ENCODE measurements at places on chromosomes 6 and 20.

- no peak for DNase-seq
Measured at GRCh38 chr6:132907914-132908313, 93.5 kb downstream of the RPS12 start.

GRCh38 chr20:48723308-48724264 lies 104.2 kb downstream of the PREX1 start:
- no peak for DNase-seq

GRCh38 chr6:153960281-153960680 lies 78.8 kb upstream of the OPRM1 start:
- no peak for DNase-seq

DNA sequence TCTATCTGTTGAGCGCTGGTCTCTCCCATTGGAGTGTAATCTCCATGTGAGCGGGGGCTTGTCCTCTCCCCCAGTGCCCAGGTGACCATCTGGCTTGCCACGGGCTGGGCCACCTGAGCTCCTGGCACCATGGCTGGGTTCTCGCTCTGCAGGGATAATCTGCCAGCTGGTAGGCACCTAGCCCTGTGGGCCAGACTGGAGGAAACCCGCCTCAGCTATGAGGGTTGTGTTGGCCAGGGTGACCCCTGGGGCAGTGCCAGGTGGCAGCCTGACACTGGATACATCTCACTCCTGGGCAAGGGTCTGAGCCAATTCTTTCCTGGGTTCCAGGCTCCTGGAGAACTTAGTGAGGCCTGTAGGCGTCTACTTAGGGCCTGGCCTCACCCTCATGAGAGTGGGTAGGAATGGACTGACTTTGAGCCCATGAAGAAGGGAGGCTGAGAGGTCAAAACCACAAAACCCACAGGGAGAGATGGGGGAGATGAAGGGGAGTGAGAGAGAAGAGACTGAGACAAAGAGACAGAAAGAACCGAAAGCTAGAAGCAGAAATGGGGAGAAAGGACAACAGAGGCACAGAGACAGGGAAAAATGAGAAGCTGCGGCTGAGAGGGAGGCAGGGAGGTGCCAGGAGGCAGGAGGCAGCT lies 5.8 kb upstream of the SLC52A3 start:
- DNase-seq, result no peak

- DNase-seq, result no peak
Measured at GRCh38 chr20:3248993-3249347, 10.0 kb upstream of the SLC4A11 start.

DNA sequence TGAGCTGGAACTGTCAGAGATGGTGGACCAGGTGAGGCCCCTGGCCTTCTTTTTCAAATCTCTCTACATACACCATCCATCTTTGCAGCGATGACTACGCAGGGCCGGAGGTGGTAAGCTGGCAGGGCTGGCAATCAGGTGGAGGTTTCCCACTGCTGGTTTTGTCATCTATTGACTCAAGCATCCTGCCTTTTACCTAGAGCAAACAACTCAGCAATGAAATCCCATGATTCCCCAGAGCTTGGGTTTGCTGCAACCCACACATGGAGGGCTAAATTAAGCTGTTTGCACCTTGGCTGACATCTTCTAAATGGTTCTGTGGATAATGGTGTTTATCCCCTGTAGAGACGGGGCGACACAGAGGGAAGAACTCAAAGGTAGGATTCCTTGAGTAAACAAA lies 170.2 kb downstream of the SCP2D1 start:
- DNase-seq, result no peak

GRCh38 chr6:14656649-14657048 lies 539.1 kb downstream of the CD83 start:
- DNase-seq, result no peak

DNA sequence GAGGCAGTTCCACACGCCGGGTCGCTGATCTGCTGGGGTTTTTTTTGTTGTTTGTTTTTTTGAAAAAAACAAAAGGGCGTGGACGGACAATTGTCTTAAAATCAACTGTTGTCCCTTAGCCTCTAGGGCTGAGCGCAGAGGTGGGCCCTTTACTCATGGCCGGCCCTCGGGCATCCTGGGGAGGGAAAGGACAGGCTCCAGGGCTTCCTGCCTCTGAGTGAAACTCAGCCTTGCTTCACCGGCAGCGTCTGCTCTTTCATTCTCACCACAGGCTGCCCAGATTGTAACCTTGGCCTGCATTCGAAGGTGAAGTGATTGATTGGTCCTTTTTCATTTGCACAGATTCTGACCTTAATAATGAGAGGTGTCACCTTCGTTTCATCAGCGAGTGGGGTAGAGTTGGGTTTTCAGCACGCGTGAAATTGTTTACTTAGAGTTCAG lies 797 bp downstream of the SMIM13 start:
- peak; percentile 26 for DNase-seq

- DNase-seq, result no peak
Measured at GRCh38 chr20:3239867-3240775, 1.1 kb upstream of the SLC4A11 start.

DNA sequence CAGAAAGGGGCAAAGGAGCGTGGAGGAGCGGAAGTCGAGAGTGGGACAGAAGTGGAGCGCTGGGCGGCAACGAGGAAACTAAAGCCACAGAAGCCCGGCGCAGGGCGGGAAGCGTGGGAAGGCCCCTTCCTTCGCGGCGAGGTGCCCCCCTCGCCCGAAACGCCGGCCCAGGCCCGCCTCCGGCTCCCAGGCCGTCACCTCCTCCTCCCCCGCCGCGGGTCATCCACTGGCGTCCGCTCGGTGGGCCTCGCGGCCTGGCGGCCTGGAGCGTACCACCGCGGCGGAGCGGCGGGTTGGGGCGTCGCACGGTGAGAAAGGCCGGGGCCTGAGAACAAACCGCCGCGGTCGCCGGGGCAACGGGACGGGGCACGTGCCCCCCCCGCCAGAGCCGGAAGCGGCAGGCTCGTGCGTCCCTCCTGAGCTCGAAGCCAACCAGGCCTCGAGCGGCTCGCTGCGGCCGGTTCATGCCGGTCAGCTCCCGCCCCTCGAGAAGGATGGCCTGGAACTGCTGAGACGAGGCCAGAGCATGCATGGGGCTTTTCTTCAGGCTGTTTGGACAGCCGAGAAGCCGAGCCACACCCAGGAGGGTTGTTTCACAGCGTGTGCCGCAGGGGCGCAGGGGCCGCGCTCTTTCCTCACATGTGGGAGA lies at the start of gene TCP11:
TSS of gene TCP11 (minus strand) at position 333 of the 649 bp plus-strand sequence. CDS start 469 bp downstream, outside the sequence.
- DNase-seq, result no peak

DNA sequence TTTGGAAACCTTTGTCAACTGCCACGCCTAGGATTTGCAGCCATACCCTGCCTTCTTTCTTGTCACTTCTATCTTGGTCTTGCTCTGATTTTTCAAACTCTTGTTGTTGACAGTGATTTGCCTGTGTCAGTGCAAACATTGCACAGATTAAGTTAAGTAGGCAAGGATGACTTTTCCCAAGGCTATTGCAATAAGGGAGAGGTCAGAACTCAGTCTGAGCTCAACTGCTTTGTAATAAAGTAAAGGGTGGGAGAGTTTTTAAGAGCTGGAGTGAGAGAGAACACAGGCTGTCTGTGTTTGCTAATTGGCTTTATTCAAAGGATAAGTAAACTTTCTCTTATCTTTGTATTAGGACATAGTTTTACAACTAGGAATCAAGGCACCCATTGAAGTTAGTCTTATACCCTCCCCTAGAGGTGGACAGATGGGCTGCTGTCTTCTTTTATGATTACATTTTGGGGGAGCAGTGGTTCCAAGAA lies 448.6 kb downstream of the PHF3 start:
- no peak for DNase-seq

GRCh38 chr6:1049900-1050299 lies 262.0 kb upstream of the FOXQ1 start:
- DNase-seq, result no peak

GRCh38 chr6:132768051-132768517 lies 10.4 kb upstream of the VNN2 start:
- no peak for DNase-seq

DNA sequence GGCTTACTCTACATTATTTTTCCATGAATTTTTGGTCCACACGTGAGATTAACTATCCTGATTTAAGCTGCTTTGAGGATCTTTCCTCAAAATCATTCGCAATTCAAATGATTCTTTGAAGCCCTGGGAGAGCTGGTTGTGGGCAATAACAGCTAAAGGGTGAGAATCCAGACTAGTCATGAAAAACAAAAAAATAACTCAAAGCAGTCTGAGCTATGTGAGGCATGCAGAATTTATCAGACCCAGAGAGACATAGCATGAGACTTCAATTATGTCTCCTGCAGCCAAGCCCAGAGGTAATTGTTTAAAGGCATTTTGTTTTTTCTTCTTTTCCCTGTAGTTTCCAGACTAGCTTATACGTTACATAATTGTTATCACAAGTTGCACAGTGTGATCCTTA lies 517.3 kb upstream of the PTCHD4 start:
- DNase-seq, result no peak

DNA sequence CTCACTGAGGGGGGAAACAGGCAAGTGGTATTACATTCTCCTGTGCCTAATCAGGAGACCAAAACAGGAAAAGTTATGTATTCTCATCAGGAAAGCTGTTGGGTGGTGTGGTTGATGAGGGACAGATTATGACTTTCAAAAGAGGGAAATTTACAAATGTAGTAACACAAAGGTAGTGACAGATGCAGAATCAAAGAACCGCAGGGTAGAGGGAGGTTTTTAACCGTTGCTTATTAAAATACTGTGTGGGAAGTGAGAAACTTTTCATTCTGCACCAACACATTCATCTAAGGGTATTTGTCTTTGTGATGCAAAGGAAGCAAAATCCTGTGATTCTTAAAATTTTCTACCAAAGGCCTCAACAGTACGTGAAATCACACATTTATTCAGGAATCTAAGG lies 288.2 kb upstream of the MAN1A1 start:
- DNase-seq, result no peak

GRCh38 chr6:34067814-34068213 lies 78.1 kb downstream of the GRM4 start:
- no peak for DNase-seq

- DNase-seq, result no peak
Measured at GRCh38 chr20:663315-664090, 10.5 kb upstream of the SRXN1 start.

GRCh38 chr20:19435316-19435715 lies 222.9 kb downstream of the SLC24A3 start:
- no peak for DNase-seq

DNA sequence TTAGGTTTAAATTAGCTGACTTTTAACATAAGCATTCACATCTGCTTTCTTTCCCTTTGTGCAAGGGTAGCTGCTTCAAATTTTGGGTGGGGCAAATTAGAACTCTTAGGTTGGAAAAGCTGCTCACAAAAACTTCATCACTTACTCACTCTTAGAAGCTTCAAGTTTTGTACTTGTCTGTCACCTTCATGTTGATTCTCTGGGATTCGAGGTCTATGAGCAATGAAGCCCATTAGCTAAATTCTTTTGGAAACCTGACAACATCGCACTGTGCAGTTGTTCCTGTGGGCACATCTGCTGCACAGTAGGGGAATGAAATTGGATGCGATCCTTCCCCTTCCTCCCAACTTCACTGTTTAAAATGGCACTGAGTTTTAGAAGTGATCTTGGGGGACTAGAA lies 156.1 kb downstream of the UBE3D start:
- DNase-seq, result no peak

Measured in activated CD4-positive, alpha-beta T cell treated with anti-CD3 and anti-CD28 coated beads, Interleukin-2, amount 50 U/mL, for 24 hours (primary cell).